A549 treated with GW870086 at 1 μM for 4 hours (cell line): ENCODE measurements at places on chromosomes 12 and 14. TPM values are rescaled to one million over a fixed set of nuclear protein-coding genes. Genes with fewer than 3 reads are reported as not detected.

The WIF1 gene
- total RNA-seq = not detected in 5 replicates

The MYH6 gene
- total RNA-seq = 0.02 to 0.03 TPM in 2 of 5 replicates, not detected in the others

The DEGS2 gene
- total RNA-seq = 1.4 to 3.2 TPM (median 2.6 TPM) in 5 replicates

The RPAP3 gene
- total RNA-seq = 35.8 to 46.5 TPM (median 40.8 TPM) in 5 replicates
